ENCODE measurements at places on chromosomes 12 and 14.

GRCh38 chr12:42237853-42238239, 202 bp downstream of the YAF2 start:
- H3K4me3 ChIP-seq = peak overlapping the region; percentile 87
- H3K36me3 ChIP-seq = 0 out of 3 replicates have a peak, but pooled peaks cover 5% of the 10 kb centered on the region
- H3K27me3 ChIP-seq = no peaks in the 10 kb centered on the region
- H3K4me1 ChIP-seq = peaks cover 41% of the 10 kb centered on the region

- H3K4me1 ChIP-seq = no peaks in the 10 kb centered on the region
- H3K27me3 ChIP-seq = no peaks in the 10 kb centered on the region
- H3K4me3 ChIP-seq = no peak overlapping the region
- DNase-seq = no peak
- H3K36me3 ChIP-seq = no peaks in the 10 kb centered on the region
- no peak overlapping the region for H3K27ac ChIP-seq
These were observed 298.6 kb upstream of the NOVA1 start for GRCh38 chr14:26896447-26896846.

- H3K4me1 ChIP-seq = no peaks in the 10 kb centered on the region
- no peaks in the 10 kb centered on the region for H3K36me3 ChIP-seq
- H3K4me3 ChIP-seq = no peak overlapping the region
- H3K27ac ChIP-seq = no peak overlapping the region
These were observed 133.4 kb downstream of the AACS start for GRCh38 chr12:125198652-125199051.

DNA sequence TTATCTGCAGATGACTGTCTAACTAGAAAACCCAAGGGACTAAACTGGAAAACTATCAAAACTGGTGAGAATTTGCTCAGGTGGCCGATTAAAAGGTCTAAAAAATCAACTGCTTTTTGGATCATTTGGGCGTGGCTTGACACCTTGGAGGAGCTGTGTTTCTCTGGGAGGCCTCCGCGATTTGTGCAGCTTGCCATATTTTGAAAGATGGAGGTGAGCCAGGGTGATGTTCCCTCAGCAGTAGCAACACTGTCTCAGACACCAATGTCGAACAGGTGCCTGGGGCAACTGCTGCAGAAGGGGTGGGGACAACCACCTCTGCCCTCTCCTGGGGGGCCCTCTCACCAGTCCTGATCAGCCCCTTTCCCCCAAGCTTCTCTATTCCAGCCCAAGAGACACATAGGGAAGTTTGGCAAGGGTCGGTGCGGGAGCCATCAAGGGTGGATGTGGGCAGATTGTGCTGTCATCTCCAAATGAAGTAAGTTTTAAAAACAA, 3.8 kb downstream of the CCDC177 start:
- H3K27me3 ChIP-seq = peaks cover 2% of the 10 kb centered on the region
- peaks cover 31% of the 10 kb centered on the region for H3K4me1 ChIP-seq
- no peak overlapping the region for H3K27ac ChIP-seq

- no peak for DNase-seq
- no peak overlapping the region for H3K4me3 ChIP-seq
- H3K27ac ChIP-seq = no peak overlapping the region
These were observed 940.8 kb downstream of the SLC6A15 start for GRCh38 chr12:83971781-83972180.

GRCh38 chr12:132471011-132471857, 18.7 kb upstream of the FBRSL1 start:
- DNase-seq = peak; percentile 99
- H3K4me3 ChIP-seq = no peak overlapping the region
- H3K27me3 ChIP-seq = peaks cover 5% of the 10 kb centered on the region
- peak overlapping the region; percentile 40 for H3K27ac ChIP-seq

DNA sequence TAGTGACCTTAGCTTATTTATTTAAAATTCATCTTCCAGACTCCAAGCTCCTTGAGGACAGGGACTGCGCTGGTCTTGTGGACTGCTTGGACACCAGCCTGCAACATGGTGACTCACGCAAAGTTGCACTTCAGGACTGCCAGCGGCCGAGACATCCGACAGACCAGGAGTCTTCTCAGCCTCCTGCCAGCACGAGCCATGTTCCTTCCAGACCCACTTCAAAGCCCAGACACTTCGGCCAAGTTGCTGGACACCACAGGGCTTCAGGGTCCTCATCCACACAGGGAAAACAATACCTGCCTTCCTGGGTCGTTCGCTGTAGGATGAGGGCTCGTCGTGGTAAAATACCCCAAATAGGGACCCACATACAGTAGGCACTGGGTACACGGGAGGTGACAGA, 88.7 kb downstream of the BCL11B start:
- H3K4me3 ChIP-seq = no peak overlapping the region
- no peaks in the 10 kb centered on the region for H3K36me3 ChIP-seq
- no peak for DNase-seq

DNA sequence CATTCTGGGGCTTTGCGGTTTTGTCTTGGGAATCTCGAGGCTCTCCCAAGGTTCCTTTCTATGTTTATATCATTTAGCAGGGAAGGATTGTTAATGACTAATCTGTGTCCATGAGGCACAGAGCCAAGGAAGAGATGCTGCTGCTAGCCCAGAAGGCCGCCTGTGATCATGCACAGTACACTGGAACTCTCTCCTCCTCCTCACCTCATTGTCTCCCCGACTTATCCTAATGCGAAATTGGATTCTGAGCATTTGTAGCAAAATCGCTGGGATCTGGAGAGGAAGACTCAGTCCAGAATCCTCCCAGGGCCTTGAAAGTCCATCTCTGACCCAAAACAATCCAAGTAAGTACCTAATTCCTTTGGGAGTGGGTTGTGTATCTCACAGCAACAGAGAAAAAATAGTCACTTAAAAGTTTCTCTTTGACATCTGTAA, at the start of gene NR1H4:
TSS of gene NR1H4 (plus strand) at position 151 of the 435 bp plus-strand sequence. CDS start 19,458 bp downstream, outside the sequence.
- no peaks in the 10 kb centered on the region for H3K36me3 ChIP-seq
- H3K4me1 ChIP-seq = peaks cover 55% of the 10 kb centered on the region
- peak; percentile 32 for DNase-seq
- peak within 1 kb of the TSS; percentile 70 for H3K4me3 ChIP-seq

- no peaks in the 10 kb centered on the region for H3K36me3 ChIP-seq
- no peak overlapping the region for H3K4me3 ChIP-seq
- no peak overlapping the region for H3K27ac ChIP-seq
- no peaks in the 10 kb centered on the region for H3K27me3 ChIP-seq
- H3K4me1 ChIP-seq = no peaks in the 10 kb centered on the region
- DNase-seq = no peak
These were observed 343.9 kb downstream of the NPAS3 start for GRCh38 chr14:33282331-33283230.

GRCh38 chr12:75635606-75636444, 124.4 kb upstream of the KRR1 start:
- DNase-seq = peak; percentile 97
- H3K4me3 ChIP-seq = no peak overlapping the region
- no peaks in the 10 kb centered on the region for H3K36me3 ChIP-seq
- H3K4me1 ChIP-seq = peaks cover 57% of the 10 kb centered on the region
- H3K27me3 ChIP-seq = no peaks in the 10 kb centered on the region
- H3K27ac ChIP-seq = peak overlapping the region; percentile 66

DNA sequence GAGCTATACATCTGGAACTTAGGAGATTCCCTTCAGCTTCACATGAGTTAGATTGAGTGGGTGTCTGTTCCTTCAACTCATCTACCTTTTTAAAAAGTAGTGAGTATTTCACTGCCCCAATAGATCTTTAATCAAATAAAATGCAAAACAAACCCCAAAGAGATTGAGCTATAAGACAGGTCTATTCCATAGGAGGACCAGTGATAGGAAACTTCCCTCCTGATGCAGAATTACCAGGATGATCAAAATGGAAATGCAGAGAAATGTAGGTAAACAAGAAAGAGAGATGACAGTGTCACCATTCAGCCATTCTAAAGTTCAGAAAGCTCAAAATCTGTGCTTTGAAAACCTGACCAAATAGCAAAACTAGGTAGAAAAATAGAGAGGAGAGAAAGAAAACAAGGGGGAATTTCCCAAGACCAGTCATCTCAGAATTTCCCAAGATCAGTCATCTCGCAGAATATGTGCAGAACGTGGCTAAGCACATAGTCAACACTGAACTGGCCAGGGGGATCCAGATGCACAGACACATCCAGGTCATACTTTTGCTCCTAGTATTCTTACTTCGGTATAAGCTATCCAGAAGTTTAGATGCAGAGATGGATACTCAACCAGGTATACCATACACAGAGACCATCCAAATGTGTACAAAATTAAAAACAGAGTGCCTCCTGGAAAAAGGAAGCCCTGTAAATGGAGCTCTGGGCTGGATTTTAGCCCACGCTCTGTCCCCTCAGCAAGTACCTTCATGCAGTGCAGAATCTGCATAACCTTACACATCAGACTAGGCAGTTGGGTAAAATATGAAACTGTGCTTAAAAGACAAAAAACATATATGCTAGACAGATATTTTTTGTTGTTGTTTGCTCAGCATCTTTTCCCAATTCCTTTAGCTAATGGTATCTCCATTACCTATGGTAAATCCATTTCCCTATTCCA, 27.4 kb downstream of the SLC41A2 start:
- no peaks in the 10 kb centered on the region for H3K36me3 ChIP-seq
- H3K27ac ChIP-seq = no peak overlapping the region
- H3K4me1 ChIP-seq = peaks cover 24% of the 10 kb centered on the region
- H3K27me3 ChIP-seq = no peaks in the 10 kb centered on the region
- H3K4me3 ChIP-seq = no peak overlapping the region

GRCh38 chr14:93132472-93133065, 16.8 kb upstream of the ITPK1 start:
- peaks cover 7% of the 10 kb centered on the region for H3K27me3 ChIP-seq
- no peak overlapping the region for H3K4me3 ChIP-seq
- DNase-seq = peak; percentile 70
- H3K36me3 ChIP-seq = no peaks in the 10 kb centered on the region
- peaks cover 30% of the 10 kb centered on the region for H3K4me1 ChIP-seq

DNA sequence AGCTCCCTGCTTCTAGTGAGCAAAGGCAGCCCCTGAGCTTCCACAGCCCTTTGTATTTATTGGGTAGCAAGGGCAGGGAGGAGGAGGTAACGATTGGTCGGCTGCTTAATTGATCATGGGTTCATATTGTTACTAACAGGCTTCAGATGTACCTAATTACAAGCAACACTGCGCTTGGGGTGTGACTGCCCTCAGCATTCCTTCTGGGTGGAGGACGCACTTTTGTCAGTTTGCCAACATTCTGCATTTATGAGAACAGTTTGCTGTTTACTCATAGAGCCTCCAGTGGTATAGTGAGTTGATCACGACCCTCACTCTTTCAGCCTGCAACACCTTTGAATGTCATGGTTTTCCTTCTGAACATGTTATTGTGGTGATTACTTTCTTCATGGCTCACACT, 9.6 kb downstream of the TSHR start:
- H3K27me3 ChIP-seq = no peaks in the 10 kb centered on the region
- DNase-seq = no peak
- H3K36me3 ChIP-seq = no peaks in the 10 kb centered on the region
- no peak overlapping the region for H3K4me3 ChIP-seq
- no peaks in the 10 kb centered on the region for H3K4me1 ChIP-seq

GRCh38 chr14:68779761-68780323, 13.0 kb downstream of the ZFP36L1 start:
- H3K27ac ChIP-seq = peak overlapping the region; percentile 69
- peak overlapping the region; percentile 51 for H3K4me3 ChIP-seq
- peaks cover 90% of the 10 kb centered on the region for H3K4me1 ChIP-seq

DNA sequence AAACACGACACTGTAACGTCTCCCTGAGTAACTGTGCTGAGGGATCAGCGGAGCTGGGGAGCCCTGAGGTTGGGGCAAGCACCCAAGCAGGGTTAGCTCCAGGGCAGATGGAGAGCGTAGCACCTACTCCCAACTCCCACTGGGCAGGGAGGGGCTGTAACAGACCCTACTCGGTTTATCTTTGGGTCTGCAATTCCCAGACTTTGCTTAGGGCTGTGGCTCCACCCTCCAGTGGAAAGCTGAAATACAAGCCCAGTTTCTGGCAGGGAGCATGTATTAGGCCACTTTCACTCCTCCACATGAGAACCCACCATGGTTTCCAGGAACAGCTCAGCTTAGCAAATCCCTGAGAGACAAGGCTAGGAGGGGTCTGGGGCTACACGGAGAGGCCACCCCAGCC, 17.3 kb upstream of the TC2N start:
- H3K36me3 ChIP-seq = no peaks in the 10 kb centered on the region
- DNase-seq = no peak
- H3K27me3 ChIP-seq = no peaks in the 10 kb centered on the region
- H3K27ac ChIP-seq = no peak overlapping the region
- H3K4me3 ChIP-seq = no peak overlapping the region

- H3K4me3 ChIP-seq = no peak overlapping the region
- no peak for DNase-seq
- H3K36me3 ChIP-seq = no peaks in the 10 kb centered on the region
- H3K4me1 ChIP-seq = peaks cover 88% of the 10 kb centered on the region
These were observed 71.4 kb upstream of the SRSF5 start for GRCh38 chr14:69695322-69696203.

- DNase-seq = peak; percentile 20
- H3K4me3 ChIP-seq = no peak overlapping the region
- no peaks in the 10 kb centered on the region for H3K27me3 ChIP-seq
- H3K4me1 ChIP-seq = peaks cover 35% of the 10 kb centered on the region
- peak overlapping the region; percentile 84 for H3K27ac ChIP-seq
These were observed 45.0 kb upstream of the AMN1 start for GRCh38 chr12:31773867-31774266.

Data from HepG2 (cell line).